ENCODE measurements at places on chromosomes 3 and 15. TPM values are rescaled to one million over a fixed set of nuclear protein-coding genes. Genes with fewer than 3 reads are reported as not detected.

Gene DGKG
- 11.6 TPM for total RNA-seq

Gene SPESP1
- not detected for total RNA-seq

Gene TGM5
- total RNA-seq, result 0.71 TPM

Gene REC114
- not detected for total RNA-seq

Gene ADGRG7
- 2.8 TPM for total RNA-seq

Gene EPHA3
- 1.8 TPM for total RNA-seq

Gene SAXO2
- total RNA-seq, result 5.8 TPM

Gene ESYT3
- 2.0 TPM for total RNA-seq

Gene HEMK1
- total RNA-seq, result 29.9 TPM

GRCh38 chr3:135752851-135753250, 212.7 kb upstream of the PPP2R3A start:
- DNase-seq, result no peak

DNA sequence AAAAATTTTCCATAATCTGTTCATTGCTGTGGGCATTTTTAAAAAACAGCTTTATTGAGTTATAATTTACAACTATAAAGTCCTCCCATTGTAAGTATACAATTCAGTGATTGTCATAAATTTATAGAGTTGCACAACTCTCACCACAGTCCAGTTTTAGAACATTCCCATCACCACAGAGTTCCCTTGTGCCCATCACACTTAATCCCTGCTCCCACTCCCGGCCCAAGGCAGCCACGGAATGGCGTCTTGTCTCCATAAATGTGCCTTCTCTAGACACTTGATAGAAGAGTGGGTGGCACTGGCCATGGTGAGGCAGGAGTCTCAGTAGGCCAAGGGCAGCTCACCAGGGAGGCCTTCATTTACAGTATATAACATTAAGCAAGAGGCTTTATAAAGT, 6.3 kb downstream of the TSEN2 start:
- DNase-seq, result no peak

DNA sequence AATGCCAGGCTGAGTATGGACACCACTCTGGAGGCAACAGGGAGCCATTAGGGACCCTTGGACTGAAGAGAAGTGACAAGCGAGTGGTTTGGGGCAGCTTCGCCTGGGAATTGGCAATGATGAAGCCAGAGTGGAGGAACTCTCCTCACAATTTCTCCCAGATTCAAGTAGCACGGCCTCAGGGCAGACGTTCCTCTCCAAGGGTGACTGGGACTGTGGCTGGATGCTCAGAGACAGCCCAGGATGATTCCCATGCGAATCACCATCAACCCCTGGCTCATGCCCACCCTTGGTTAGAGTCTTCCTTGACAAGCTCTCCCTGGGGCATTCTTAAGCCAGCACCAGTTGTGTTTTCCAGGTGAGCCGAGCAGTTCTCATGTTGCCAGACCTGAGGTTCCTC, 16.3 kb upstream of the DOCK3 start:
- DNase-seq, result no peak

- no peak for DNase-seq
Observed at GRCh38 chr3:101574388-101575112, 570 bp downstream of the PCNP start.

DNA sequence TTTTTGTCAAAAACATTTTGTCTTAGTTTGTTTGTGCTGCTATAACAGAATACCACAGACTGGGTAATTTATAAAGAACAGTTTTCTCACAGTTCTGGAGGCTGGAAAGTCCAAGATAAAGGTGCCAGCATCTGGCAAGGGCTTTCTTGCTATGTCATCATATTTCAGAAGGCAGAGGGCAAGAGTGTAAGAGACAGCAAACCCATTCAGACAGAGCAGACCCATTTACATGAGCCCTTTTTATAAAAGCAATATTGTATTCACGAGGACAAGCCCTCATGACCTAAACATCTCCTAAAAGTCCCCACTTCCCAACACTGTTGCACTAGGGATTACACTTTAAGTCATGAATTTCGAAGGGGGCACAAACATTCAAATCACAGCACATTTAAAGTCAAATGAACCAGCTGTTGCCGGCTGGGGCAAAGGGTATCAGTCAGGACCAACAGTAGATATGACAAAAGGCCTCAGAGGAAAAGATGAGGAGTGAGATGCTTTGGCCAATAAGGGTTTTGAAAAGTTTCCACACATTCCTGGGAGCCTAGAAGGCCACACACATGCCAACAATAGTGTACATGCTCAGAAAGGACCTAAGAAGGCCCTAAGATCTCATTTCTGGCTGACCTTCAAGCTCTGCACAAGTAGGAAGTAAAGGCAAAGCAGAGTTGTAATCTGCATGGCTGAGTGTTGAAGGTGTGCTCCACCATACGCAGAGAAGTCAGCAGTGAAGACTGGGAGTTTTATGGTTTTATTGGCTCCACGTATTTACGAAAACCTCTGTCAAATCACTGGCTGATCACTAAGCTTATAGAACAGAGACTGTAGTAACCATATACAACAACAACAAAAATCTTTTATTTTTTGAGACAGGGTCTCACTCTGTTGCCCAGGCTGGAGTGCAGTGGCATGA, 37.9 kb downstream of the UQCC5 start:
- DNase-seq, result no peak

DNA sequence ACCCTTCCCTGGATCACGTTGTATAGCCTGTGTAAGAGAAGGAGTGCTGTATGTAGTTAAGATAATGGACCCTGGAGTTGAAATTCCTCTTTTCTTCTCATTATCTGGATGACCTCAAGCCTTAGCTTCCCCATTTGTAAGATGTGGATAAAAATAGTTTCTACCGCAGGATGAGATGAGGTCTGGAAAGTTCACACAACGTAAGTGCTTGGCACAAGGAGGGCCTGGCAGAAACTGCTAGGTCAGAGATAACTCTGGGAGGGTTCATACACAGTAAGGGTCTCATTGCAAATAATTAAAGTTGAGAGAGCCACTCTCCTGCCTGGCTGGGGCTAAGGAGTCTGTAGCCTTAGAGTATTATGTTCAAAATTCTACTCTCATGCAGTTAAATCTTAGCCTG, 214.4 kb downstream of the LRTM1 start:
- no peak for DNase-seq

DNA sequence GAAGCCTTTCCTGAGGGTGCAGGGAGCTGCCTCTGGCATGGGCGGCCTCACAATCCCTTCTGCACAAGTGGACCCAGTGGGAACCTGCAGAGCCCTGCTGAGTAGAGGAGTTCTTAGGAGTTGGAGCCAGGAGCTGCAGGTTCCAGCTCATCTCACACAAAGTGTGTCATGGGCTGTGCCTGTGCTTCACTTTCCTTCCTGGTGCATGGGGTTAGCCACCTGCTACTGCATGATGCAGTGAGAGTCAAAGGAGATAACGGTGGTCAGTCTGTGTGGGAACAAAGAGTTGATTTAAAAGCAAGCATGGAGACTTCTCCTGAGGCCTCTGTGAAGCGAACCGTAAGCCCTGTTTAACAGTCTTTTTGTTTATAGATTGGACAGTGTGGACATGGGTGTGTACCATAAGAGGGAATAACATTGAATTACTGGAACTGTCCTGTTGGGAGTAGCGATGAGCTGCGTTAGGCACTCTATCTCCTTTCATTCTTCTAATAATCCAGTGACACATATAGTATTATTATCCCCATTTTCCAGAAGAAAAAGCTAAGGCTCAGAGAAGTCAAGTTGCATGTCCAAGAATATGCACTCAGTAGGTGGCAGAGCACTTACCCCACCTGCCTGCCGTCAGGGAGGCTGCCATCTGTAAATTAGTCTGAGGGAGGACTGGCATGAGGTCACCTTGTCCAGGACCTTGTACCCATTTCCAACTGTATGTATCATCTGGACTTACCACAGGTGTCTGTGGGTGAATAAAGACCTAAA, 68.7 kb upstream of the PRR23C start:
- DNase-seq, result peak; percentile 40

DNA sequence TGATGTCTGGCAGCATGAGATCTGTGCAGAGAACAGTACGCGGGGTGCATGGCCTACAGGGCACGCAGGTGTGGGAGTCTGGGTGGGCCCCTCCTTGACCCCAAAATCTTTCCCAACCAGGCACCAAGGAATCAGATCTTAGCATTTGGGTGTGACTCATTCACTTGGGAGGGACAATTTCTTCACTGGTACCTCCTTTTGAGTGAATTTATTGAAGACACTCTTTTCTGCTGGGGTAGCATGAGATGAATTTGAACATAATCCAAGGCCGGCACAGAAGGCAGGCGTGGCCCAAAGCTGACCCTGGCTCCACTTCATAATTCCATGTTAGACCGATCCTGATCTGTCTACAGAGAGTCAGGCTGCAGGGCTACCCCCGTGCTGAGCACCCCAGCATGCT, 30.6 kb upstream of the CDV3 start:
- DNase-seq, result no peak

DNA sequence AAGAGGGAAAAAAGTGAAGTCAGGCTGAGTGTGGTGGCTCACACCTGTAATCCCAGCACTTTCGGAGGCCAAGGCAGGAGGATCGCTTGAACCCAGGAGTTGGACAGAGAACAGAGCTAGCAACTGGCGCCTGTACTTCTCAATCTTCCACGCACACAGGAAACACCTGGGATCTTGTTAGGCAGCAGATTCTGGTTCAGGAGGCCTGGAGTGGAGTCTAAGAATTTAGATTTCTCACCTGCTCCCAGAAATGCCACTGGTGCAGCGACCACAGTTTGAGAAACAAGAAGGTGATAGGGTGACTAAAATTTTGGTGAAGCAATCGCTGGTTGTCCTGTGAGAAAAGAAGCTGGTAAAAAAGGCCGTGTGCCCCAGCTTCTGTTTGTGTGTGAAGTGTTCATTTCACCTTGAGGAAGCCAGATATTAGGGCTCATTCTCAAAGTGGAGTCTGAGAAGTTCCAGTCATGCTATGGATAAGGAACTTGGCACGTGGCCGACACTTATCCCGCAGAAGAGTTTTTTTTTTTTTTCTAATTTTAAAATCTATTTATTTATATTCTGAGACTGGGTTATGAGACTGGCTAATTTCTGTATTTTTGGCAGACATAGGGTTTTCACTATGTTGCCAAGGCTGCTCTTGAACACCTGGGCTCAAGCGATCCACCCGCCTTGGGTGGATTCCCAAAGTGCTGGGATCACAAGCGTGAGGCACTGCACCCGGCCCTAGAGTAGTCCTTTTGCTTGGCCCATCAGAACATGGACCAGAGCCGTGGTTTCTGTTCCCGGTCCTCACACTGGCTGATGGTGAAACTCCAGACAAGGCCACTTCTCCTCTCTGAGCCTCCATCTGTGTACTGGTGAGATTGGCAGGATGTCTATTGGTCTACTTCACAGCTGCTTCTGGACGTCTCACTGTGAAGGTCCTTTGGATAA, 324.6 kb upstream of the PROK2 start:
- no peak for DNase-seq

DNA sequence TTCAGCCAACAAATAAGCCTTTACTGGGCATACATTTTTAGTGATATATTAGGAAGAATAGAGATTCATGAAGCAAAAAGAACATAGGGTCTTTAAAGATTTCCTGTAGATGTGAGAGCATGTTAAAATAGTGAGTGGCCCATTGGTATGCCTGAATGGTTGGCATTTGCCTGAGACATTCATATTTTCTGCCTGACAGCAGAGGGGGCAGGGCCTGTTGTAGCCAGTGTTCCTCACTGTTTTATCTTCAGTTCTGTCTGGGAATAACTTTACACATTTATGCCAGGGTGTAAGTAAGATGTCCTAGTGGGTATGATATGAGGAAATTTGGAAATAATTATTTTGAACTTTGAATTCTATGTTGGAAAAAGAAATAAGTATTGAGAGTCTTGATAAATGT, 704.7 kb upstream of the ARPP21 start:
- no peak for DNase-seq

DNA sequence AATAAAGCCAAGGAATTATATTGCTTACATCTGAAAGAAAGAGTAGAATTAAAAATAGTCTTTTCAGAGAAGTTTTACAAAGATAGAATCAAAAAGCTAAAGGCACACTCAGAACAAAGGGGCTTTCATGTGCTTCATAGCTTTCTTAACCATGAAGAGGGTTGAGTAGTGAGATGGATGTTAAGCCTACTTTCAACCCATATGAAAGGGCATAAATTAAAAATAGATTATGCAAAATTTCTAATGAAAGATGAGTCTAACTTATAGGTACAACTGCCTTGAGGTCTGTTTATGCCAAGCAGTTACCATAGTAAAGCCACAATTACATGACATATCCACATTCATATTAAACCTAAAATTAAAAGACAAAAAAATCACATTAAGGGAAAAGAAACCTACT, 223.3 kb upstream of the ARHGEF26 start:
- no peak for DNase-seq

- DNase-seq, result no peak
Observed at GRCh38 chr15:68114356-68114755, 60.2 kb downstream of the PIAS1 start.

- no peak for DNase-seq
Observed at GRCh38 chr3:108835101-108835500, 12.5 kb downstream of the TRAT1 start.

DNA sequence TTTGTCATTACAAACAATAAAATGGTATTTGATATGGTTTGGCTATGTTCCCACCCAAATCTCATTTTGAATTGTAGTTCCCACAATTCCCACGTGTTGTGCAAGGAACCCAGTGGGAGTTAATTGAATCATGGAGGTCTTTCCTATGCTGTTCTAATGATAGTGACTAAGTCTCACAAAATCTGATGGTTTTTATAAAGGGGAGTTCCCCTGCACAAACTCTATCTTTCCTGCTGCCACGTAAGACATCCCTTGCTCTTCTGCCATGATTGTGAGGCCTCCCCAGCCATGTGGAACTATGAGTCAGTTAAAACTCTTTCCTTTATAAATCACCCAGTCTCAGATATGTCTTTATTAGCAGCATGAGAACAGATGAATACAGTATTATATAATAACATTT, 15.4 kb upstream of the AADAC start:
- DNase-seq, result no peak

DNA sequence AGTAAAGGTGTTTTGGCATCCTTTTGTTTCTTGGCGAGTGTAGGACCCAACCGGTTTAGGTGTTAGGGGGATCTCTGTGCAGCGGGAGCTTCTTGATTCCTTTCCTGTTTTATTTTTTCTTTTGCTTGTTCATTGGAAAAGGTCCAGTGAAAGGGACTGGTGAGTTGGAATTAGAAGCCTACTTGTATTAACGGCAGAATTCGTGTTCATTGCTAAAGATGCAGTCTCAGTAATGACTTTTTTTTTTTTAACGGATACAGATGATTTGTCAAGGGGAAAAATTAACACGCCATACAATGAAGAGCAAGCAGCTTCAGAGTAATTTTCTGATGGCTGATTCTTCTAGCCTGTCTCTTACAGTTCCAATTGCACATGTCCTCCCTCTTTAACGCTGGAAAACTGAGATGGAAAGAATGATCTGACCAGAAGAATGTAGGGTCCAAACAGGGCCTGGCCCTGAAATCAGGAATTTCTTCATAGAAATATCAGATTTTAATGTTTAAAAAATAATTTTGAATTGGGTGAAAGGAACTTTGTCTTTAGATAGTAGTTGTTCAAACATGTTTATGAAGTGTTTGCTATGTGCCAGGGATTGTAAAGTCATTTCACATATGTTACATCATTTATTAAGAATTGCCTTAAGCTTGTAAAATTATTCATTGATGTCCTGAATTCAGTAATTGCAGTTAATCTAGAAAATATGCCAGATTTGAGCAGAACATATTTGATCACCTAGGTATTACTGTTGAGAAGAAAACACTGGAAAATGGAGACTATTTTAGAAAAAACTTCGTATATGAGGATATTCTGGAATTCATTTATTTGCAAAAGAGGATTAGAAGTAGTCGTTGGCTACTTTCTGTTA, 1.4 kb downstream of the MAPK6 start:
- no peak for DNase-seq

Measured in type B pancreatic cell (in vitro differentiated cells).